RPMI7951 (cell line): ENCODE measurements at places on chromosomes 3 and 15. TPM values are rescaled to one million over a fixed set of nuclear protein-coding genes. Genes with fewer than 3 reads are reported as not detected.
A peak's percentile ranks its signal among the peaks of the same experiment; 100 is the strongest.

Gene TEX55
- total RNA-seq = not detected in 2 replicates

Gene OR5K2
- not detected in 2 replicates for total RNA-seq

Gene LRRC2
- 0.12 and 0.59 TPM in 2 replicates for total RNA-seq

Gene IQCF5
- total RNA-seq = not detected in 2 replicates

Gene TMEM207
- total RNA-seq = not detected in 2 replicates

Gene ADAMTS7
- 6.8 and 9.7 TPM in 2 replicates for total RNA-seq

DNA sequence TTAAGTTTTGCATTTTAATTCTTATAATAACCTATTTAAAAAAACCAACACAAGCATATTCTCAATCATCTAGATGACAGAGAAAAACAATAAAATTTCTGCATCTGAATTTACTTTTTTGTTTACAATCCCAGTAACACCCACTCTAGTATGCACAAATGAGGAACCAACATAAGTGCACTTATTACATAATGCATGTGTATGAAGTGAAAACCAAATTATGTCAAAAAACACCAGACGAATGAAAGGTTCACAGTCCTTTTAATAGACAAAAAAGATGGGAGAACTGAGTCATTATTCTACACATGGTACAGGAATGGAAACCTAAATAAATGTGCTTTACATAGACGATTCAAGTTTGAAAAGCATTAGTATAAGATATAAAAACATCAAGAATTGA is 91.7 kb downstream of the NR1I2 start:
- DNase-seq = no peak

DNA sequence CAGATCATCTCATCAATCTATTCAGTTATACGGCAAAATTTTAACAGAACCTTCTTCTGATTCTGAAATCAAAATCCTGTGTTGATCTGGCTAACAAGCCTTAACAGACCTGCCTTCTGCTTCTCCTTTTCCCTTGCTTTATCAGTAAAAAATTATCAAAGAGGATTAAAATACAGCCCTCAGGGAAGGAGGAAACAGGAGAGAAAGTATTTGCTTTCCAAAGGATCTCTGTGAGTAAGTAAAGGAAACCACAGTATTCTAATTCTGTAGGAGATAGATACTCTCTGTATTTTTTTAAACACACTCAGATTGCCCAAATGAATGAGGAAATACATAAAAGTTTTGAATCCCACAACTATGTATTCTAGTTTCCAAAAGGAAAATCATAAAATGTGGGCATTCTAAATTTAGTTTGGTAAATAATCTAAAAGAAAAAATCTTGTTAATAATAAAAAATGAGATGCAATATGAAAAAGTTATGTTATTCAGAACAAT is 221.8 kb downstream of the ZIC1 start:
- DNase-seq = peak; percentile 1

- no peak for DNase-seq
Observed at GRCh38 chr3:125302932-125303331, 72.2 kb downstream of the ZNF148 start.

- DNase-seq = peak; percentile 99
Observed at GRCh38 chr3:168095611-168096209, at the start of gene GOLIM4. GOLIM4 (minus strand) TSS chr3:168095924; CDS start chr3:168095285, 639 bp downstream.

- DNase-seq = no peak
Observed at GRCh38 chr3:146783446-146783845, 178.3 kb upstream of the PLSCR5 start.

GRCh38 chr3:168034152-168034928 is 61.4 kb downstream of the GOLIM4 start:
- DNase-seq = peak; percentile 92

- peak; percentile 74 for DNase-seq
Observed at GRCh38 chr15:33132722-33133345, 61.7 kb downstream of the FMN1 start.

GRCh38 chr3:40582401-40583027 is 57.8 kb downstream of the ZNF621 start:
- DNase-seq = no peak

- DNase-seq = peak; percentile 84
Observed at GRCh38 chr3:97821774-97822358, at the start of gene CRYBG3. CRYBG3 (plus strand) TSS chr3:97822011; CDS start chr3:97822207, 196 bp downstream.

DNA sequence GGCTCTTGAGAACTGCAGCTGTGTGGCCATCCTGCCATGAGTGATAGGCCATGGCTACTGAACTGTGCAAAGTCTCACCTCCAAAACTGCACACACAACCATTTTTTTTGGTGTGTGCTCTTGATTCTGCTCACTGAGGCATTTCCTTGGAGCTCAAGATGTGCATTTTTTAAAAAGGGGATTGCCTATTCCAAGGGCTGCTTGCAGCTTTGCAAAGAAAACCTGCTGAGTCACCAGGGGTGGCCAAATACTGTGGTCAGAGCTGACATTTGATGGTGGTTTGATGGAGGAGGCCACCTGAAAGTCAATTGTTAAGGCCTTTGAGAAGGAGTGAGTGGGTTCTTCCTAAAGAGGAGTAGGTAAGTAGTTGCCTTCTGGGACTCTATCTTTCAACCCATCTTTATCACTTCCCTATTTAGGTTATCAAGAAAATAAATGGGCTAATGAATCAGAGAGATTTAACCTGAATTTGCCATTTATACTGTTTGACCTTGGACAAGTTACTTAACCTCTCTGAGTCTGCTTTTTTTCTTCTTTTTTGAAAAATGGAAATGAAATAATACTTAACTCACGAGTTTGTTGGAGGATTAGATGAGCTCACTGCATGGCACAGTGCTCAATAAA is 87.9 kb downstream of the CHST2 start:
- DNase-seq = peak; percentile 82

DNA sequence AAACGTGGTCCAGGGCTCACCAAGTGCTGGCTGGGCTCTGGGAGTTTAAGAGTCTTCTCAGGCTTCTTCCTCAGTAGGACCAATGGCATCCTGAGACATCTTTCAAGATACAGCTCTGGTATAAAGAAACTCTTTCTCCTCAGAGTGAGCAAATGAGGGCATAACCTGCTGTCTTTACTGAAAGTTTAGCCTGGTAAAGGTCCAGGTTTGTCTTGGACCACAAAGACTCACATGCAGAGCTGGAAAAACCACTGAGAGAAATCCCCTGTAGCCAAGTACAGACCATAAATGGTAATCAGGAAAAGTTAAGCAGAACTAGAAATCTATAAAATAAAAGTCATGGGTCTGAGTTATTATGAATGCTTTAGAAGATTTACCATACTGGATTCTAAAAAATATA is 23.1 kb downstream of the CD47 start:
- DNase-seq = no peak
